Cerebellar nuclear complex (tissue), 1 donor: ENCODE measurements at places on chromosomes 2 and 18.

GRCh38 chr2:132936261-132936660, 266.3 kb upstream of the LYPD1 start:
- DNase-seq: no peak

GRCh38 chr2:216694082-216694825, 1.1 kb downstream of the IGFBP5 start:
- DNase-seq: no peak

DNA sequence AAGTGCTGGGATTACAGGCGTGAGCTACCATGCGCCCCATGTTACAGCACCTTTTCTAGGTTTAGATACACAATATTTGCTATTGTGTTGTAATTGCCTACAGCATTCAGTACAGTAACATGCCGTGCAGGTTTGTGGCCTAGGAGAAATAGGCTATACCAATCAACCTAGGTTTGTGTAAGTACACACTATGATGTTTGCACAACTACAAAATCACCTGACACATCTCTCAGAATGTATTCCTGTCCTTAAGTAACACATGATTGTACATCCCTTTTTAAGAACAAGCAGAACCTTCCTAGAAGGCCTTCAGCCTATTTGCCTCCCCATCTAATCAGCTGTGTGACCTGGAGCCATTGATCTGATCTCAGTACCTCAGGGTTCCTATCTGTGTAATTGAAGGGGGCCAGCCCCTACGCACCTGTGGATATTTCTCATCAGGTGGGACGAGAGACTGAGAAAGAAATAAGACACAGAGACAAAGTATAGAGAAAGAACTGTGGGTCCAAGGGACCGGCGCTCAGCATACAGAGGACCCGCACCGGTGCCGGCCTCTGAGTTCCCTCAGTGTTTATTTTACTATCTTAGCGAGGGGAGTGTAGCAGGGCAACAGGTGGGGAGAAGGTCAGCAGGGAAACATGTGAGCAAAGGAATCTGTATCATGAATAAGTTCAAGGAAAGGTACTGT, 18.7 kb upstream of the TMBIM1 start:
- DNase-seq: no peak

GRCh38 chr2:207502577-207503198, 27.1 kb upstream of the CREB1 start:
- DNase-seq: no peak

DNA sequence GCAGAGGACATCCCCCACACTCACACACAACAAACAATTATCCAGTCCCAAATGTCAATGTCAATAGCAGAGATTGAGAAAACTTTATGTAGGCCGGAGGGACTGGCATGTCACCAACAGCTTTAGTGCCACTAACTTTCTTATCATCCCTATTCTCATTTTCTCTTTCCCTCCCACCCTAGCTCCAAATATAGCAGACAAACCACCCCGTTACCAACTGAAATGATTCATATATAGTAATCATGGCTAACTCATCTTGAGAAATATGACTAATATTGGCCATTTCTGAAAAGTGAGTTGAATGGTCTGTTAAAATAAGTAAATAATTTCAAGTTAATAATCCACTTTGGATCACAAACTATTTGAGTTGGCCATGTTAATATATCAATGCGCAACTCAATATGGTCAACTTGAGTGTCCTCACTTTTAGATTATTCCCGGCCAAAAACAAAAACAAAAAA, 242.1 kb upstream of the RND3 start:
- DNase-seq: no peak

- DNase-seq: no peak
These were observed 1467.4 kb upstream of the NXPH2 start for GRCh38 chr2:140247451-140248195.
